Central memory CD8-positive, alpha-beta T cell (primary cell): ENCODE measurements at places on chromosomes 5 and 9.

GRCh38 chr9:112581469-112582176, 95.0 kb downstream of the KIAA1958 start:
- no peak for DNase-seq

- peak; percentile 49 for DNase-seq
Observed at GRCh38 chr5:177403102-177403791, 2.8 kb upstream of the PFN3 start.

- no peak for DNase-seq
Observed at GRCh38 chr9:71036501-71036900, 84.9 kb downstream of the TRPM3 start.

DNA sequence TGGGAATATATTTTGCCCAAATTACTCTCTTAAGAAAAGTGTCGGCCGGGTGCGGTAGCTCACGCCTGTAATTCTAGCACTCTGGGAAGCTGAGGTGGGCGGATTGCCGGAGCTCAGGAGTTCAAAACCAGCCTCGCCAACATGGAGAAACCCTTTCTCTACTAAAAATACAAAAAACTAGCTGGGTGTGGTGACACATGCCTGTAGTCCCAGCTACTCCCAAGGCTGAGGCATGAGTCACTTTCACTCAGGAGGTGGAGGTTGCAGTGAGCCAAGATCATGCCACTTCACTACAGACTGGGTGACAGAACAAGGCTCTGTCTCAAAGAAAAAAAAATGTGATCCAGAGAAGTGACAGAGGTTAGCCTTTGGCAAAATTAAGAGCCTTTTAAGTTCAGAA, 26.4 kb upstream of the TMEM171 start:
- DNase-seq: no peak

DNA sequence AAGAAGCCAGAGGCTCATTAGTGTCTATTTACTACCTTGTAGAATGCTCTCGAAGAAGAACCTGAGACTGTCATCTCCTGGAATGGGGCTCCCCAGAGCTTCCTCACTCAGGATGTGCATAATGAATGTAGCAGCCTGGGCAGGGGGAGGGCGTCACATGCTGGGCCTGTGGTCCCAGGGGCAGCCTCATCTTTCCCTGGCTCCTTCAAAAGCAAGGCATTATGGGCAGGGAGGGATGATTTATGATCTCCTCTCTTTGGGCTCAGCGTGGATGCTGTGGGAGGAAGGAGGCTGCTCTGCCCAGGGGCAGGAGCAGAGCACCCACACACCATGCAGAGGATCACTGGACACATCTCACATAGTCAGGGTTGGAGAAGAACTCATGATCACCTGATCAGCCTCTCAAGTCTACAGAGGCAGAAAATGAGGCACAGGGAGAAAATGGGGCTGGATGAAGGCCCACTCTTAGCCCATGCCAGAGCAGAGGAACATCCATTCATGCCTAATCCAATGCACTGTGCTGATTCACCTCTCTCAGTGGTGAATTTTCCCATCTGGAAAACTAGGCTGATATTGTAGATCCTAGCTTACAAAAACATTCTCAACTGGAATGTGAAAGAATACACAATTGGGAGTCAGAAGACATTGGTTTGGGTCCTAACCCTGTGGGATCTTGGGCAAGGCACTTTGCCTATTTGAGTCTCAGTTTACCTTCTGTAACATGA, 173.7 kb downstream of the CARTPT start:
- no peak for DNase-seq

DNA sequence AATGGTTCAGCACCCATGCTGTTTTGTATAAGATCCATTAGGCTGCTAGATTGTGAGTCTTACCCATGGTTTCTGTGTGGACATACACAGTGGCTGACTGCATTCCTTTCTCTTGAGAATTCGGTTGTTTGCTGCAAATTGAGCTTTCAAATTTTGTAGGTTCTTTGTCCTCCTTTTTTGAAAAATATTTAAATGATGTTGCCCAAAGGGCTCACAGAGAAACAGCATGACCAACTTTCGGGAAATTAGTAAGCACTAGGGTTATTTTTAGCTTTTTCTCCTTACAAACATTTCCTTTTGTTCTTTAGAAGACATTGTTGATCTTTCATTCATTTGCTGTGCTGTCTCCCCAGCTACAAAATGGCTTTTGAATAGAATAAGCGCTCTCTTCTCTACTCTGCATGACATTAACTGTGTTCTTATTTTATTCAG, 79.4 kb downstream of the NLN start:
- no peak for DNase-seq

DNA sequence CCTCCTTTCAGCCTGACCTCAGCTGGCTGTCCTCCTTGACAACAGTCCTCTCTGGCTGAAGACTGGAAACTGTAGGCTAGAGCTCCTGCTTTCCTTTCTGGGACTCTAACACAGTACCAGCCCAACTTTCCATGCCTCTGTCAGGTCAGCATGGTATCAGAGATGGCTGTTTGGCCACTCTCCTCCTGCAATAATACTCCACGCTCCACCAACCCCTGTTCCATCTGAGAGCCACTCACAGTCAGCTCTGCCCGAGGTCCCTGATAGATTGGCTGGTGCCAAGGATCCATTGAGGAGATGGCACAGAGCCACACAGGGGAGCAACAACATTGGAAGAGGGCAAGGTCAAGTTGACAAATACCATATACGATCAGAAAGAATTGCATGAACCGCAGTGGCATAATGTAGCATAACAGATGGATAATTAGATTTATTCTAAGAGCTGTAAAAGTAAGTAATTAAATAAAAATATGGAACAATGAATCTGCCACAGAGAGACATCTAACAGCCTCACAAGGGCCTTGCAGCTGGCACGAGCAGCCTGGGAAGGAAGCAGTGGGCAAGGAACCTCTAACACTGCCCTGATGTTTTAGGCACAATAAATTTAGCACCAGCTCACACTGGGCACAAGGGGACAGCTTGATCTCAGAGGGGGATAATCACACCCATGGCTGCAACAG, 94.3 kb upstream of the LRRTM2 start:
- DNase-seq: no peak
